ENCODE measurements at places on chromosomes 2 and 18.

- DNase-seq, result no peak
Observed at GRCh38 chr2:108048752-108049151, 62.4 kb downstream of the SLC5A7 start.

DNA sequence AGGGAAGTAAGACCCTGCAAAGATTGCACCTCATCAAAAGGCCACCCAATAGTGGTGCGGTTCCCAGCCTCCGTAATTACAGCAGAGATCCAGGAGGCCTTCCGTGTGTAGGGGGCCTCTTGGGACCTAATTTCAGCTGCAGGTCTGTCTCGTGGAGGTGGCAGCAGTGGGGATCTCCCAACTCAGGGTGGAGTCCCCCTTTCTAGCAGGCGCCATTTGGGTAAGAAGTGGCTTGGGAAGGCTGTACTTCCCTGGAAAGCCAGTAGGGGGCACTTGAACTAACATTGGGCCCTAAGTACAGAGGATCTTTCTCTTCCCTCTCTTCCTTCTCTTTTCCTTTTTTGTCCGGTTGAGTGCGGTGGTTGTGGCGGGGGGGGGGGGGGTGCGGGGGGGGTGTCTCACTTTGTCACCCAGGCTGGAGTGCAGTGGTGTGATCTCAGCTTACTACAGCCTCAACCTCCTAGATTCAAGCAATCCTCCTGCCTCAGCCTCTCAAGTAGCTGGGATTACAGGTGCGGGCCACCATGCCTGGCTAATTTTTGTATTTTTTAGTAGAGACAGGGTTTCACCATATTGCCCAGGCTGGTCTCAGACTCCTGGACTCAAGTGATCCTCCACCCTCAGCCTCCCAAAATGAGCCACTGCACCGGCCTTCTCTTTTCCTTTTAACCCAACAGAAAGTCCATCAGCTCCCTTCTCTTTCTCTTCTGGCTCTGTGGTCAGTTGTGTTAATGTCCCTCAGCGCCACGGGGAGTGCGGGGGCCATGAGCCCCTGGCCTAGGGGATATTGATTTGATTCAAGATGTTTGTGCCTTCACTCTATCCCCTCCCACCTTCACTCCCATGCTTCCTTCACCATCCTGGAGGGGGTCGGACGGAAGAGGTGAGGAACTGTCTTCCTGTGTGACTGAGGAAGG is 32.0 kb downstream of the CENPO start:
- no peak for DNase-seq

DNA sequence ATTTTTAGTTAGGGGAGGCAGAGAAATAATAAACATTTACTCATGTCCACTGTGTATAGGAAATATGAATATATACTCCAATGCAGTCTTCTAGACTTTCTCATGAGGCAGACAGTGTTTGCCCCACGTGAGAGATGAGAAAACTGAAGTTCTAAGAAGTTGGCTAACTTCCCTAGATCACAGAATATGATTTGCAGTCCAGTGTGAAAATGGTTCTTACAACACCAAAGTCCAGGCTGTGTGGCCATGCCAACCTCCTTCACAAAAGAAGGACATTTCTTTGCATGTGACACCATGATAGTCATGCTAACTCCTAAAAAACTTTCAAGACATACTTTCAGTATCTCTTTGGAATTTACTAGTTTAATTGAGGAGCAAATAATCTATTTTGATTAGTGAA is 143.7 kb downstream of the IRS1 start:
- no peak for DNase-seq

DNA sequence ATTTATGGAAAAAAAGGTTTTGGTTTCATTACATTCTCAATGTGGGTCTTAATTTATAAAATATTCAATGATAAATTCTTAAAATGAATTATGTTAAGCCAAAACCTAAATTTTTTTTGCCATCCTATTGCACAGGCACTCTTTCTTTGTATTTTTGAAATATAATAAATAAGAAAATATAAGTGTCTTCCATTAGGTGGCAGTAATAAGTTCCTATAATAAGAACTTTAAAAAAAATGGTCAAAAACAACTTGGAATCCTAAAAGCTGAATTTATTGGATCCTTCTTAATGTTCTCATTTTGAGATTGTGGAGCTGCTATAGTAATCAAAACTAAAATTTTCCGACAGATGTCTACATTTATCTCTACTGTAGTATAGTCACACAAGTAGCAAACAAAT is 5.7 kb downstream of the CALCRL start:
- no peak for DNase-seq

DNA sequence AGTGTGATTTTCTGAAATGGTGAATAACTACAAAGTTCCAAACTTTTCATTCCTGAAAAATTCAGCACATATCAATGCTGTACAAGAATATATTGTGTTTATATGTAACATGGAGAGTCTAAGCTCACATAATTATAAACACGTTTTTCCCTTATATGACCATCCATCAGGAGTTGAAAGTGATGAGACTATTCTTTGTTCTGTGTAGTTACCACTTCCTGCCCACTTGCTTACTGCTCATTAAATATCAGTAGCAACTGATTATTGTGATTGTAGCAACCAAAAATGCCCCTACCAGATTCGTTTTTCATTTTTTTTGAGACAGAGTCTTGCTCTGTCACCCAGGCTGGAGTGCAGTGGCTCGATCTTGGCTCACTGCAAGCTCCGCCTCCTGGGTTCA is 30.8 kb downstream of the OTX1 start:
- DNase-seq, result no peak

DNA sequence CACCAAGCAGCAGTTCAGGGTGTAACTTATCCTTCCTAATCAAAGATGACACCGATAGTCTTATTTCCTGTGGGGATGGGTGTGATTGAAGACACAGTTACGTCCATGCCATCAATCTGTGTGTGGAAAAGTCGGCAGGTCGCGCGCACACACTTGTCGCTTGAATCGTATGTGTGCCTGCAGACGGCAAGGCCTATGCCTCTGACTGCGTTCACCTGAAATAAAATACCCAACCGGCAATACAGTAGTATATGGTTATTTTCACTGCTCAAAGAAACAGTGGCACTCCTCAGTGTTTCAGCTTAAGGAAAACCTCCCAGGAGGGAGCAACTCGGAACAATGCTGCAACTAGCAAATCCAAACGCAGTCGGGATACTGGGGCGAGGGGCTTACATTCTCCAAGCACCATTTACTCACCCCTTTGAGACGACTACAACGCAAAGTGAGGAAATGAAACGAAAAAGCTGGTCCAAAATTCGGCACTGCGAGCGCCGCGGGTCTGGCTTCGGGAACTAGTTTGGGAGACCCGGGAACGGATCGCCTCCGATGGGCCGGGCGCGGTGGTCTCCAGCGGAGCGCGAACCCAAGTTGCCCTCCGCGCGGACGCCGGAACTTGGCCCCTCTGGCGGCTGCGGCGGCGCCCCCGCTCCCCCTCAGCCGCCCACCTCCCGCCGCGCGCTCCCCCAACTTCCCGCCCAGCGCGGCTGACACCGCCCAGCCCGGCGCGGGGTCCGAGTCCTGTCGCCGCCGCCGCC is 675 bp downstream of the PRKD3 start:
- peak; percentile 17 for DNase-seq

DNA sequence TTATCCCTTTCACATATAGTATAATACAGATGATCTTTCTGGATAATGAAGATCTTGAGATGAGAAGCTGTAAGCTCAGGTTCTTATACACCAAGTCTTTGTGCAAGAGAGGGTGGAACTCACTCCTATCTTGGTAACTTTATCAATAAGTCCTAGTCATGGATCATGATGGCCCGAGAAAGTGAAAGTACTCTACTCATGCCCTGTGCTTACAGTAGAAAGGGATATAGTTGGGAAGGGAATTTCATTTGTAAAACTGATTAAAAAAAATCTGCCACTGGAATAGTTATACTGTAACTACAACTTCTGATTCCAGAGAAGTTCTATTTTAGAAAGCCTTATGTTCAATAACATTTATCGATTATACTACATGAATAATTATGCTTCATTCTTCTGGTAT is 51.8 kb downstream of the MYO3B start:
- no peak for DNase-seq

DNA sequence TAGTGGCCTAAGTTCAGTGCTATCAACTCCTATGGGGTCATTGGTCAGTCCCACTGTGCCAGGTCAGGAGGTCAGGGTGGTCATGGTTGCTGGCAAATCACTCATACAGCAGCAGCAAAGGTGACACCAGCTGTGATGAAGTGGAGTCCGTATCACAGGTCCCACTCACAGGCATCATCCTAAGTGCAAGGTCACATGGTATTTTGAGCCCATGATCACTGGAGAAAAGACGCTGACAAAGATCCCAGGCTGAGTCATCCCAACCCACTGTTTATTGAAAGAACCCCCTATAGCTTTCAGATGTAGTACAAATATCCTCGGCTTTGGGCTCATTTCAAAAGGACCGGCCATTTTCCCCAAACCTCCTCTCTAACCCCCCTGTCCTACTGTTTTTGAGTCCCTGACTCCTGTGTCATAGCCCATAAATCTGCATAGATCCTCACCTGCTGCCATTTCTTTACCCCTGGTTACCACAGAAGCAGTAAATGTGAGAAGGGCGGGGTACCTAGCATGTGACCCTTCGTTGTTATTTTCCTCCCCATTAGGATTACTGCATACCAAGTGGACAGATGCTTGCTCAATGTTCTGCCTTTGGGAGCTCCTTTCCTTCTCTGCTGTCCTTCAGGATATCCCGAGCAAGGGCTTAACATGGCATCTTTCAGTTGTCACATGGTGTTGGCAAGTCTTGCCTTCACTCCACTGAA is 107.7 kb downstream of the COL6A3 start:
- no peak for DNase-seq

DNA sequence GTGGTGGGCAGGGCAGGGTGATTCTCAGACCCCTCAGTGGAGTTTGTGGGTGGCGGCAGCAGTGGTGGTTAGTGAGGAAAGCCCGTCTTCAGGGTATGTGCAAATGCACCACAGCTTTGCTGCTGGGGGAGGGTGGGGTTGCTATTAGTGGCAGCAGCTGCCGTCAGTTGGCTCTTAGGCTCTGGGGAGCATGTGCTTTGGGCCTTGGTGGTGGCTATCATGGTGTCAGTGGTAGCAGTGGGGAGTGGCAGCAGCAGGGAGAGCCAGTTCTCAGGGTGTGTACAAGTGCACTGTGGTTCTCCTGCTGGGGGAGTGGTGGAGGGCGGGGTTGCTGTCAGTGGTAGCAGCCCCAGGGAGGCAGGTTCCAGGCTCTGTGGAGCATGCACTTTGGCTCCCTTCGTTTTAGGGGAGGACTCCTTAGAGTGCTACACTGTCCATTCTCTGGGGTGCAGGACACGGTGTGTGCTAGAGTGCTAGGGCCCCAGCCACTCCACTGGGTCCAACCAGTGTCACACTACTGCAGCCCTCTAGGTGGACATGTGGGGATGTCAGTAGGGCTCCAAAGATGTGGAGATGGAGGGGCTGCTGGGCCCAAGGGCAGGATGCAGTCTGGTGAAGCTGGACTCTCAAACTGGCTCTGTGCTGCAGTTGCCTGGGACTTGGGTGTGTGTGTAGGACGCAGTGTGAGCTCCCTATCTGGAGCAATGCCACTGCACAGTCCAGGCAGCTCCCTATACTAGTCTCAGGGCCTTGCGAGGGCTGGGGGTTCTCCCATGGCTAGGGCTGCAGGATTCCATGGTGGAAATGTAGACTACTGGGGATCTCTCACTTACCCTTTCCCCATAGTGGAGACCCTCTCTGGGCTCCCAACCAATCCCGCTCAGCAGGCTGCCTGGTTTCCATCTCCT is 45.3 kb downstream of the ADCYAP1 start:
- no peak for DNase-seq

DNA sequence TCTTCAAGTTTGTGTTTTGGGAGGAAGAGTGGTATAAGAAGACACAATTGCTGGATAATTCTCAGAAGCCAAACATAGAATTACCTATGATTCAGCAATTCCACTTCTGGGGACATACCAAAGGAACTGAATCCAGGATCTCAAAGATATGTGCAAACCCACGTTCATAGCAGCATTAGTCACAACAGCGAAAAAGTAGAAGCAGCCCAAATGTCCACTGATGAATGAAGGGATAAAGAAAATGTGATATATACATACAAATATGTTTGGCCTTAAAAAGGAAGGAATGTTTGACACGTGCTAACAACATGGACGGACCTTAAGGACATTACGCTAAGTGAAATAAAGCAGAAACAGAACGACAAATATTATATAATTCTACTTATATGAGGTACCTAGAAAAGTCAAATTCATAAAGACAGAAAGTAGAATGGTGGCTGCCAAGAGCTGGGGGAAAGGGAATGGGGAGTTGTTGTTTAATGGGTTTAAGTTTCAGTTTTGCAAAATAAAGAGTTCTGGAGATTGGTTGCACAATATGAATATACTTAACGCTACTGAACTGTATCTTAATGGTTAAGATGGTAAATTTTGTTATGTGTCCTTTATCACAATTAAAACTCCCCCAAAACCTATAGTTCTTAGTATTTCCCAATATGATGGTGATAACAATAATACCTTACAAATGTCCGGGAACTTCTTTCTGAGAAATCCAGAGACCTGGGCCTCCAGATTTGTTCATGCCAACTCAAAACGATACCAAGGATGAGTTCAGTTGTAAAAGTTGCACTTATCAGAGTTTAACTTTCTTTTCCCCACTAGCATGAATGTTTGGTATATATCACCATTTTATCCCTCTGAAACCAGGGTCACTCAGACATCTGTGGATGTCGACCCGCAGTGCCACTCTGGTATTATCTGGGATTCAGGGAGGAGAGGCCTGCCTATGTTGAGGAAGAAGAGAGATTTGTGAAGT is 33.7 kb upstream of the WIPF1 start:
- no peak for DNase-seq

All from SHP77 (cell line).